Activated CD4-positive, alpha-beta memory T cell treated with anti-CD3 and anti-CD28 coated beads for 36 hours (primary cell): ENCODE measurements at places on chromosomes 3 and 15. TPM values are rescaled to one million over a fixed set of nuclear protein-coding genes. Genes with fewer than 3 reads are reported as not detected.

Gene PLA1A
- total RNA-seq = 0.34 TPM

Gene MYRIP
- not detected for total RNA-seq

DNA sequence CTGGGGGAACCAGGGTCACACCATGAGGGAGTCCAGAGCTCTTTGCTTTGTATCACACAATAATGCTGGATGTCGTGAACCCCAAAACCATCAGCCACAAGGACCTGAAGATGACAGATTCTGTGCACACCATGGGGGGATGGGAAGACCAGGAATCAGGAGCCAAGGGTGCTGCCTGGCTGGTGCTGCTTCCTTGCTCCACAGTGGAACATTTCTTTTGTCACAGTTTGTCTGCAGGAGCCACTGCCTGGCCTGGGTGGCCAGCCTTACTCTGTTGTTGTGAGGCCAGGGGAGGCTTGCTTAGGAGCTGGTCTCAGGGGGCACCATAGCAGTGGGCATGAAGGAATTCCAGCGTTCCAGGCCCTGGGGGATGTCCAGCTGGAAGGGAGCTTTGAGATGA, 6.5 kb upstream of the TGM5 start:
- no peaks in the 10 kb centered on the region for H3K36me3 ChIP-seq
- no peak overlapping the region for H3K27ac ChIP-seq
- peaks cover 16% of the 10 kb centered on the region for H3K27me3 ChIP-seq
- H3K4me3 ChIP-seq = no peak overlapping the region
- DNase-seq = no peak

DNA sequence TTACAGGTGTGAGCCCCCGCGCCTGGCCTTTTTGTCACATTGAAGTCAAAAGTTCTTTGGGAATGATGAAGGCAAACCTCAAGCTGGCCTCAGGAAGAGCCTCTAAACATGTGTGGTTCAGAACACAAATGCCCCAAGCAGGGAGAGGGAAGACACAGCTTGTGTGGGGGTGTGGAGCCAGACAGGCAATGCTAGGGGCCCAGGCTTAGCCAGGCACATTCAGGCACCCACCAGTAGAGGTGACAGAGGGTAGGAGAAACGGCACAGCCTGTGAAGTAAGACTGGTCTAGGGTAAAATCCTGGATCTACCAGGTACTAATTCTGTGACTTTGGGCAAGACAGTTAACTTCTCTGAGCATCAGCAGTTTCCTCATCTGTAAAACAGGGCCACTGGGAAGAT, 3.5 kb downstream of the HDC start:
- H3K27ac ChIP-seq = peak overlapping the region; percentile 99
- peak; percentile 49 for DNase-seq
- H3K36me3 ChIP-seq = peaks cover 2% of the 10 kb centered on the region
- H3K27me3 ChIP-seq = no peaks in the 10 kb centered on the region
- H3K4me3 ChIP-seq = no peak overlapping the region

GRCh38 chr3:99934975-99935797, 117.5 kb downstream of the CMSS1 start:
- no peak overlapping the region for H3K27ac ChIP-seq
- H3K36me3 ChIP-seq = no peaks in the 10 kb centered on the region
- DNase-seq = no peak

GRCh38 chr15:81388436-81388770, 14.4 kb upstream of the TMC3 start:
- no peaks in the 10 kb centered on the region for H3K27me3 ChIP-seq
- H3K4me1 ChIP-seq = peaks cover 4% of the 10 kb centered on the region
- H3K36me3 ChIP-seq = no peaks in the 10 kb centered on the region
- DNase-seq = no peak

GRCh38 chr3:193522473-193522872, 32.2 kb downstream of the ATP13A4 start:
- H3K36me3 ChIP-seq = no peaks in the 10 kb centered on the region
- no peak overlapping the region for H3K4me3 ChIP-seq
- peaks cover 5% of the 10 kb centered on the region for H3K27me3 ChIP-seq
- H3K4me1 ChIP-seq = no peaks in the 10 kb centered on the region
- H3K27ac ChIP-seq = no peak overlapping the region

DNA sequence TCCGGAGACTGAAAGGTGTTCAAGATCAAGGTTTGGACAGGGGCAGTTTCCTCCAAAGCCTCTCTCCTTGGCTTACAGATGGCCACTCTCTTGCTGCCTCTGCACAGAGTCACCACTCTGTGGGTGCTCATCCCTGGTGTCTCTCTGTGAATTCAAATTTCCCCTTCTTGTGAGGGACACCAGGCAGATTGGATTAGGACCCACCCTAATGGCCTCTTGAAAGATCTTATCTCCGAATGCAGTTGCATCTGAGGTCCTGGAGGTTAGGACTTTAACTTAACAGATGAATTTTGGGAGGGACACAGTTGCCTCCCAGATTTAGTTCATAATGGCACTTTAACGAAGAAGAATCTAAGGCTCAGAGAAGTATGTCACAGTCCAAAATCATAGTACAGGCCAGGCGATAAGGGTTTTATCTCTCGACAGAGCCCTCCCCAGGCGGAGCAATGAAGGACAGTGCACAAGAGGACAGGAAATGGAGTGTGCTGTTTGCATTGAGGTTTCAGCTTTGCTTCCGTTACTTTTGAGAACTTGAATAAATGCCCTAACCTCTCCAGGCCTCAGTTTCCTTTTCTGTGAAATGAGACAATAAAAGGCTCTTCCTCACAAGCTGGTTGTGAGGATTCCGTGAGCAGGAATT, 38.9 kb upstream of the KIF23 start:
- DNase-seq = no peak
- H3K4me3 ChIP-seq = no peak overlapping the region
- H3K27ac ChIP-seq = no peak overlapping the region
- H3K27me3 ChIP-seq = peaks cover 21% of the 10 kb centered on the region
- H3K36me3 ChIP-seq = no peaks in the 10 kb centered on the region

- no peaks in the 10 kb centered on the region for H3K27me3 ChIP-seq
- no peaks in the 10 kb centered on the region for H3K36me3 ChIP-seq
- no peaks in the 10 kb centered on the region for H3K4me1 ChIP-seq
- H3K27ac ChIP-seq = no peak overlapping the region
Measured at GRCh38 chr3:141724186-141724585, 13.9 kb upstream of the RNF7 start.

DNA sequence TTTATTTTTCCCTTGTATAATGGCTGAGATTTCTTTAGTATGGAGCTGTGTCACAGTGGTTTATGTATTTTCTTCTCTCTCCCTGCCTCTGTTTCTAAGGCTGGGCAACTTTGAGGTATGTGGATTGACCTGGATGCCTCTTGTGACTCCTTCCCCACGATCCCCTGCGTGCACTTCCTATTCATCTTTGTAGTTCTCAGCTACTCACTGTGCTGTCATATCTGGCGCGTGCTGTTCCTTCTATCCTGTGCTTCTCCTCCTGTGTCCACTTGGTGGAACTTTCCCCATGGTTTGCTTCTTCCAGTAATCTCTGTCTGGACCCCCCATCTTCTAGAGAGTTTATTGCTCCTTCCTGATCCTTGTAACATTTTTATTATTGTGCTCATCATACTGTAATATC, 97.3 kb downstream of the AKAP13 start:
- no peak overlapping the region for H3K27ac ChIP-seq
- no peaks in the 10 kb centered on the region for H3K27me3 ChIP-seq
- H3K36me3 ChIP-seq = no peaks in the 10 kb centered on the region
- H3K4me3 ChIP-seq = no peak overlapping the region
- peaks cover 86% of the 10 kb centered on the region for H3K4me1 ChIP-seq

- H3K27ac ChIP-seq = no peak overlapping the region
- DNase-seq = no peak
- H3K4me3 ChIP-seq = no peak overlapping the region
Measured at GRCh38 chr3:139267300-139268246, 76.2 kb upstream of the MRPS22 start.

GRCh38 chr3:60953351-60953750, 297.9 kb downstream of the FHIT start:
- no peak overlapping the region for H3K27ac ChIP-seq
- H3K36me3 ChIP-seq = peaks cover 3% of the 10 kb centered on the region
- no peak for DNase-seq

DNA sequence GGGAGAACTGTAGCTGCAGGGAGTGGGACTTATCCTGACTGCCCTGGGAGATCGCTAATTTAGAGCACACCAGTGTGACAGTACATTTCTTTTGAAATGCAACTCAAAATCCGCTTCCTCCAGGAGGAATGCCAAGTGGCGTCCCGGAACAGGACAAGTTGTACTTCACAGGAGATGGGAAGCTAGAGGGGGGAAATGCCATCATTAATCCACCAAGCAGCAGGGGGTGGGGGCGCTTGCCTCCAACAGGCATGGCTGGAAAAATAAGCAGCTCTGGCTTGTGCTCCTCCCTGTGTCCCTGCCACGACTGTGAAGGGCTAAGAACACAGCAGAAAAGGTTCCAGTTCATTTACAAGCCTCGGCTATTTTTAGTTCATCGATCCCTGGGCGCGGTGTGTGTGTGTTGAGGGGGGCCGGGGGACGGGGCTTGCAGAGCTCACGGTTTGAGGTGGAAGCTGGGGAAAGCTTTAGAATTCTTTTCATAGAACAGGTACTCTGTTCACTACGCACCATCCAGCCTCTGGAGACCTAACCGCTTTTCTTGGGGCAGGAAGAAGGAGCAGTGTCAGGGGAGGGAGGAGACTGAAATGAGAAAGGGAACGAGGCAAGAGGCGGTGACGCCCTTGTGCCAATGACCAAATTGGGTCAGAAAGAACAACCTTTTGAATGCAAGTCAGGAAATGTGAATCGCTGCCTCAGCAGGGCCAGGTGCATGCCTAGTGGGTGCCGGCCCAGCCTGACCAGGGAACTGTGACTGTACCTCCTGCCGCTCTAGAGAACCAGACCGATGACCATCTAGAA, 51.8 kb upstream of the DGKG start:
- peaks cover 45% of the 10 kb centered on the region for H3K4me1 ChIP-seq
- no peak overlapping the region for H3K27ac ChIP-seq
- no peaks in the 10 kb centered on the region for H3K27me3 ChIP-seq

DNA sequence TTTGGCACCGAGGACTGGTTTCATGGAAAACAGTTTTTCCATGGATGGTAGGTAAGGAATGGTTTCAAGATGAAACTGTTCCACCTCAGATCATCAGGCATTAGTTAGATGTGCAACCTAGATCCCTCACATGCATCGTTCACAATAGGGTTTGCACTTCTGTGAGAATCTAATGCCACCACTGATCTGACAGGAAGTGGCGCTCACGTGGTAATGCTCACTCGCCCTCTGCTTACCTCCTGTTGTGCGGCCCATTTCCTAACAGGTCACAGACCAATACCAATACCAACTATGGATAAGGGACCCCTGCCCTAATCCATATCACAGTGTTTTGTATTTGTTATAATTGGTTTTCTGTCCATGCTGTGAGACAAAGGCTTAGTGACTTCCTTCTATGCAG, 58.9 kb downstream of the SLMAP start:
- H3K36me3 ChIP-seq = no peaks in the 10 kb centered on the region
- DNase-seq = peak; percentile 50
- H3K27me3 ChIP-seq = no peaks in the 10 kb centered on the region
- H3K27ac ChIP-seq = no peak overlapping the region

GRCh38 chr3:50383750-50384149, 24.4 kb upstream of the TMEM115 start:
- H3K36me3 ChIP-seq = no peaks in the 10 kb centered on the region
- H3K4me3 ChIP-seq = no peak overlapping the region
- no peaks in the 10 kb centered on the region for H3K4me1 ChIP-seq

- H3K27me3 ChIP-seq = peaks cover 2% of the 10 kb centered on the region
- no peak overlapping the region for H3K4me3 ChIP-seq
- no peaks in the 10 kb centered on the region for H3K4me1 ChIP-seq
- H3K27ac ChIP-seq = no peak overlapping the region
Measured at GRCh38 chr15:79811406-79812405, 85.1 kb downstream of the MTHFS start.

GRCh38 chr3:157876556-157876955, 229.7 kb downstream of the SHOX2 start:
- DNase-seq = no peak
- no peaks in the 10 kb centered on the region for H3K27me3 ChIP-seq
- H3K27ac ChIP-seq = no peak overlapping the region
- no peak overlapping the region for H3K4me3 ChIP-seq

DNA sequence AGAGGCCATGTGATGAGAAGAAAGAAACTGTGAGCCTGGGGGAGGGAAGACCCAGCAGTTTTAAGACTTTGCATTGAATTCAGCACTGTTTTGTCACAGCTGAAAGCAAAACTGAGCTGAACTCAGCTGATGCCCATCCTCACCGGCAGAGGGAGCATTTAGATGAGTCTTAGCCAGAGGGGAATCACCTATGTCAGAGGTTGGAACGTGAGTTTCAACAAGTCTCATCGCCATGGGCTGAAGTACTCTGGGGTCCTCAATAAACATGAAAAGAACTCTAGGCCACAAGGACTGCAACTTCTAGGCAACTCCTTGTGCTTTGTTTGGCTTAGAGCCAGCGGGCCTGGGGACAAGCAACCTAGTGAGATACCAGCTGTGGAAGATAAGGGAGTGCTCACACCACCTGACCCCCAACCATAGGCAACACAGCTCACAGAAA, 324.5 kb downstream of the TBL1XR1 start:
- H3K36me3 ChIP-seq = no peaks in the 10 kb centered on the region
- peaks cover 3% of the 10 kb centered on the region for H3K4me1 ChIP-seq
- H3K27me3 ChIP-seq = peaks cover 3% of the 10 kb centered on the region
- no peak overlapping the region for H3K27ac ChIP-seq

DNA sequence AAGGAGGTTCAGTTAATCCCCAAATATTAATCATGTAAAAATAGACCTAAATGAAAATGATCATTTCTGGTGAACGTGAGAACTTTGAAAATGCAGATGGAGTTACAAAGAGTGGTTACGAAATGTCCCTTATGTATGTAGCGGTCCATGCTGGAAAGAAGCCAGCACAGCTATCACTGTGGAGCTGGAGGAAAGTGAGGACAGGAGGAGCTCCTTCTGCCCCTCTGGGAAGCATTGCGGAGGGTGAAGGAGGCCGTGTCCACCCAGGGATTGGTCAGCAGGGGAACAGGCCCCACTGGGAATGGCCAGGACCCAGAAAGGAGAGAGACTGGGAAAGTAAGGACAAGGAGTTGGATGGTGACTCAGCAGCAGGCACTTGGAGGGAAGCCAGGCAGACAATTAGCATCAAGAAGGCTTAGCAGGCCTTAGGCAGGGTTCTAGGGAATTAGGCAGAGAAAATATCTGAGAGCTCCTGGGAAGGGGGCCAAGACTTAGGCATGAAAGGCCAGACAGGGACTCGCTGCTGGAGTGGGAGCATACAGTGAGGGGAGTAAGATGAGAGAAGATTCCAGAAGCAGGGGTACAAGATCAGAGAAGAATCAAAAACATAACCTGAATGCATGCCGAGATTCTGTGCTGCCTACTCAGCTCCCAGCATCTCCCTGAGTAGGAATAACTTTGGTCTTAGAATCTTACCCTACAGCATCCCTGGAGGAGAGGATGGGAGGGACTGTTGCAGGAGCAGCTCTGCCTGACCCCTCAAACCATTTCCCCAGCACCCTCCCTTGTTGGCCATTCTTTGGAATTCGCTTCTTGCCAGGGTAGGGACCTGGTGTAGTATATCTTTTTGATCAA, 171.0 kb upstream of the UMPS start:
- peaks cover 40% of the 10 kb centered on the region for H3K27me3 ChIP-seq
- no peak overlapping the region for H3K27ac ChIP-seq
- no peak overlapping the region for H3K4me3 ChIP-seq
- H3K4me1 ChIP-seq = no peaks in the 10 kb centered on the region
- no peak for DNase-seq

- no peak overlapping the region for H3K4me3 ChIP-seq
- no peaks in the 10 kb centered on the region for H3K36me3 ChIP-seq
- no peaks in the 10 kb centered on the region for H3K27me3 ChIP-seq
- no peak overlapping the region for H3K27ac ChIP-seq
- no peaks in the 10 kb centered on the region for H3K4me1 ChIP-seq
Measured at GRCh38 chr15:69958496-69959084, 139.1 kb downstream of the TLE3 start.
